ENCODE measurements at places on chromosomes 16 and 17.
A peak's percentile ranks its signal among the peaks of the same experiment; 100 is the strongest.

- DNase-seq: no peak
Measured at GRCh38 chr17:49730078-49730784, 22.5 kb upstream of the SLC35B1 start.

- DNase-seq: no peak
Measured at GRCh38 chr17:72529386-72529785, 408.6 kb downstream of the SOX9 start.

GRCh38 chr17:4833178-4833940, at the start of gene MINK1:
MINK1 (plus strand) TSS chr17:4833340; CDS start chr17:4833584, 244 bp downstream.
- DNase-seq: peak; percentile 95

DNA sequence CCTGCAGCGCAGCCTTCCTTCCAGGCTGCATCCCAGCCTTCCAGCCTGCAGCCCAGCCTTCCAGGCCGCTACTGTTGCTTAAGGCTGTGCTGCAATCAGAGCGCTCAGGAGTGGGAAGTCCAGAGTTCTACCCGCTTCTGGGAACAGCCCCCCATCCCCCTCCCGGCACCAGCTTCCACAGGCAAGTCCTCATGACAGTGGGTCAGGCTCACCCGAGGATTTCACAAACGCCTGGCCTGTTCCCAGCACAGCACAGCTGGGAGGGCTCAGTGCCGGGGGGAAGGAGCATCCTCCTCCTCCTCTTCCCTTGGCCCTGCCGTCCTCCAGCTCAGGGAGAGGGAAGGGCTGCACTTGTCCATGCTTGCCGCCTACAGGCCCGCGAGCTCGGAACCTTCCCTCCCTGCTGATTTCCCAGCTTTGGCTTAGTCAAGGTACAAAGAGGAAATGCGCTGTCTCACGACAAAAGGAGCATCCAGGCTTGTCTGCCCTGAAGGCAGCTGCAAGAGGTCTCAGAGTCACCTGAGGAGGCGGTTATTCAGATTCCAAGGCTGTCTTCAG, 8.3 kb downstream of the SOCS3 start:
- peak; percentile 96 for DNase-seq

- DNase-seq: no peak
Measured at GRCh38 chr17:681738-682529, 32.7 kb downstream of the VPS53 start.

- DNase-seq: no peak
Measured at GRCh38 chr17:49992191-49992932, 2.7 kb downstream of the DLX3 start.

- no peak for DNase-seq
Measured at GRCh38 chr17:31807846-31808245, 51.2 kb downstream of the COPRS start.

Data from upper lobe of right lung (tissue), 1 donor.